ENCODE measurements at places on chromosomes 16 and 17.

DNA sequence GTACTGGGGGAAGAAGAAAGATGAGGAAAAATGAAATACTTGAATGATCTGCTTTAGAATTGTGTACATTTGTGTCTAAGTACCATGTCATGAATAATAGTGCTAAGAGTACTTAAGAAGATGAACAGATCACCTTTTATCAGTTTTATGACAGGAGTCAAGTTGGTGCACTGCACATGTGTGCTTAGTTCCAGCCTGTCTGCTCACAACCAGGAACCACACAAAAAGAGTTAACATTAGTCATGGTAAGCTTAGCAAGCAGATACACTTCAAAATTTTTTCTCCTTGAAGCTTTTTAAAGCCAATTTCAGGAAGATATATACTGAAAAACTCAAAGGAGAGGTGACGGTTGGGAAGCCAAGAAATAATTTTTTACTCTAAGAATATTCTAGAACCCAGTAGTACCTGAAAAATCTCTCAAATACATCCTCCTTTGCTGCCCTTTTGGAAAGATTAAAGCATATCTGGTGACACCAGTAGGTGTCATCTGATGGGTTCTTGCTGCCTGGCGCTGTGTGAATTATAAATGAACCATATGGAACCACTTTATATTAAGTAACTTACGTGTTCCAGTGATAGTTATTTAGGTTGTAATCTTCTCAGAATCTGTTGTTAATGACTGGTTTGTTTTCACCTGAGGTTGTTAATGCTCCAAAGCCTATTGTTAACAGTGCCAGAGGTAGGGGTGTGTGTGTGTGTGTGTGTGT, 93.4 kb downstream of the MSI2 start:
- no peak for DNase-seq

DNA sequence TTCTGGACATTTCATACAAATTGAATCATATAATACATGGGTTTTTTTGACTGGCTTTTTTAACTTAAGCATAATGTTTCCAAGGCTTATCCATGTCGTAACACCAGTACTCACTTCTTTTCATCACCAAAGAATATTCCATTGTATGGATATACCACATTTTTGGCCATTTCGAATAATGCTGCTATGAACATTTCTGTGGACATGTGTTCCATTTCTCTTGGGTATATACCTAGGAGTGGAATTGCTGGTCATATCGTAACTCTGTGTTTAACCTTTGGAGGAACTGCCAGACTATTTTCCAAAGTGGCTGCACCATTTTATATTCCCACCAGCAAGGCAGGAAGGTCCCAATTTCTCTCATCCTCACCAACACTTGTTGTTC, 46.0 kb upstream of the WSB1 start:
- DNase-seq: no peak

DNA sequence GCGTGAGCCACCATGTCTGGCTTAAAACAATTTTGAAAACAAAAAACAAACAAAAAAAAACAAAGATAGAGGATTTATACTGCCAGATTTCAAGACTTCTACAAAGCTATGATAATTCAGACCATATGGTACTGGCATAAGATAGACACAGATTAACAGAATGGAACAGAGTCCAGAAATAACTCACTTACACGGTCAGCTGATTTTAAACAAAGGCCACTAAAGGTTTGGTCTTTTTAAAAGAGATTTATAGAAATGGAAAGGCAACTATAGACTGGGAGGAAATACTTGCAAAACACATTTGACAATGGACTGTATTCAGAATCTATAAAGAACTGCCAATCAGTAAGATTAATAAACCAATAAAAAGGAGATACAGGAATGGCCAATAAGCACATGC, 48.6 kb upstream of the MNT start:
- no peak for DNase-seq

DNA sequence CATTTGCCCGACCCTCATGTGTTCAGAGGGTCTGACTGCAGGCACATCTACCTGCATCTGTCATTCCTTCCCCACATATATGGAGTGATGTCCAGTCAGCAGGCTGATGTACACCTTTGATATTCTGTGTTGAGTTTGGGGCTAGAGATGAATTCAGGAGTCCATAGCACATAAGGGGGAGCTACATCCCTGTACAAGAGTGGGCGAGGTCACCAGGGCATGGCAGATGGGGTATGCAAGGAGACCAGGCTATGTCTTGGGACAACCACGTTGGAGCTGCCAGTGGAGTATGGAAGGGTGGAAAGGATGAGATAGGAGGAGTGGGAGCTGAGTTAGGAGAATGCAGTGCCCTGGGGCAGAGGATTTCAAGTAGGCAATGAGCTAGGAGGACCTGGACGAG, 15.0 kb downstream of the SMPD3 start:
- no peak for DNase-seq

- DNase-seq: no peak
These were observed 20.5 kb downstream of the CLEC16A start for GRCh38 chr16:10964891-10965326.

DNA sequence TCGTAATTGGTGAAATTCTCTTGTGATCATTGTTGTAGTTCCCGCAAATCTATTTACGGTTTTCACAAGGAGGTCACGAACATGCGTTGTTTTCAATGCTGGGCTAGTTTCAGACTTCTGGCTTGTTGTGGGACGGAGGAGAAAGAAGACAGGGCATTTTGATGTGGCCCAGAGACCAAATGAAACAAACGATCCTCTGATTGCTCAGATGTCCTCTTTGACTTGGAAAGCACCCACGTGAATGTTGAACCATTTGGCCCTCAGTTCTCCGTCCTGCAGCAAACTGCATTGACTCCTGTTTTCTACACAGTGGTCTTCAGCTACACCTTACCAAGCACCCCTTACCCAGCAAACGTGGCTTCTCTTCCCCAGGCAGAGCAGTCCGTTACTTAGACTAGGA, 391.0 kb downstream of the WWOX start:
- no peak for DNase-seq

- DNase-seq: no peak
These were observed 105.2 kb downstream of the RPTOR start for GRCh38 chr17:80649672-80650330.

DNA sequence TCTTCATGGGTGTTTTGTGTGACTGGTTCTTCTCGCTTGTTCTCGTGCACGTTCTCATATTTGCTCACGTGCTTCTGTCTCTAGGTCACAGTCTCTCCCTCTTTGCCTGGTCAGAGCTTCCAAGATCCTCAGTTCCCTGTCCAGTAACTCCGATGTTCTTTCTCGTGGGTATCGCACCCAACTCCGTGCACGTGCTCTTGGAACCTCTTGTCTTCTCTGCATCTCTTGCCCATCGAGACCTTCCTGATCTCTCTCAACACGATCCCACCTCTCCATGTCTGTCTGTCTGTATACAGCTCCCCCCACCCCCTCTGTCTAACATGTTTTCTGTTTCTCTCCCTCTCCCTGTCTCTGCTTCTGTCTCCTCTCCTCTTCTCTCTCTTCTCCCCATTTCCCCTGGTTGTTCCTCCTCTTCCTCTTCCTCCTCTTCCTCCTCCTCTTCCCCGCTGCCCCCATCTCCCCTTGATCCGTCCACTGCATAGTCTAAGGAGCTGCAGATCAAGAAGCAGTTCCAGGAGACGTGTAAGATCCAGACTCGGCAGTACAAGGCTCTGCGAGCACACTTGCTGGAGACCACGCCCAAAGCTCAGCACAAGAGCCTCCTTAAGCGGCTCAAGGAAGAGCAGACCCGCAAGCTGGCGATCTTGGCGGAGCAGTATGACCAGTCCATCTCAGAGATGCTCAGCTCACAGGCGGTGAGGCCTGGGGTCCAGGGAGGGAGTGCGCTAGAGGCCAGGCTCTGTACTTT, 6.1 kb downstream of the HIRIP3 start:
- no peak for DNase-seq

- DNase-seq: no peak
These were observed 42.4 kb upstream of the GNG13 start for GRCh38 chr16:842711-843560.

- DNase-seq: no peak
These were observed 7.7 kb upstream of the DHRS13 start for GRCh38 chr17:28910534-28910933.

DNA sequence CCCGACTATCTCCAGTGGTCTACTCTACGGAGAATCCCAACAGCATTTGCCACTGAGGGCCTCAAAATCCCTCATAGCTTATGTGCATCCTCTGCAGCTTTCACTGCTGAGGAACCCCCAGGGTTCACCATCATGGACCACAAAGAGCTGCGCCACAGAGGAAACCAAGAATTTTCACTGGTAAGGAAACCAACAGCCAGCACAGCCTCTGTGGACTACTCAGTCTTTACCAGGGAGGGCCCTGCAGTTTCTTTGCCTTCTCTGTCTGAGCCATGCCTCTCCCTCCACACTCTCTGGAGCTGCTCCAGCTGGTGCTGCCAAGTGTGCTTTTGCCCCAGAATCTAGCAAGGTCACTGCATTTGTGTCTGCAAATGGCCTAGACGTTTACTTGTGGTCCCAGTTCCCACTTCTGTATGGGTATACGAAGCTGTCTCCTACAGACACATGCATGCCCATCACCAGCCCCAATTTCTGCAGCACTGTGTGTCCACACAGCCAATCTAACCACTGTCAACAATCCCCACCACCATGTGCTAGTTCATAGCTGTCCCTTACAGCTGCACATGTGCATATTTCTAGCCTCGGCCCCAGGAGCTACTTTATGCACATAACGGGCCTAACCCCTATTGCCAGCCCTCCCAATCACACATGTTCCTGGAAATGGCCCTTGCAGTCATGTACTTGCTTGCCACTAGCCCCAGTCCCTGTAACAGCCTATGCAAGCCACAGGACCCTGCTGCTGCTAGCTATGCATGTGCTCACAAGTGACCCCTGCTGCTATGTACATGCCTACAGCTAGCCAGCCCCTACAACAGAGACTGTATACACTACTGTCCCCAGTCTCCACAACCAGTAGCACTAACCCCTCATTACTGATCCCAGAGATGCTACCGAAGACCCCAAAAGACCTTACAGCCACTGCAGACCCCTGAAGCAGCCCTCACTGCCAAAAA, 1437.4 kb downstream of the CDH11 start:
- DNase-seq: no peak

- peak; percentile 32 for DNase-seq
These were observed 684 bp downstream of the YPEL2 start for GRCh38 chr17:59331929-59332748.

DNA sequence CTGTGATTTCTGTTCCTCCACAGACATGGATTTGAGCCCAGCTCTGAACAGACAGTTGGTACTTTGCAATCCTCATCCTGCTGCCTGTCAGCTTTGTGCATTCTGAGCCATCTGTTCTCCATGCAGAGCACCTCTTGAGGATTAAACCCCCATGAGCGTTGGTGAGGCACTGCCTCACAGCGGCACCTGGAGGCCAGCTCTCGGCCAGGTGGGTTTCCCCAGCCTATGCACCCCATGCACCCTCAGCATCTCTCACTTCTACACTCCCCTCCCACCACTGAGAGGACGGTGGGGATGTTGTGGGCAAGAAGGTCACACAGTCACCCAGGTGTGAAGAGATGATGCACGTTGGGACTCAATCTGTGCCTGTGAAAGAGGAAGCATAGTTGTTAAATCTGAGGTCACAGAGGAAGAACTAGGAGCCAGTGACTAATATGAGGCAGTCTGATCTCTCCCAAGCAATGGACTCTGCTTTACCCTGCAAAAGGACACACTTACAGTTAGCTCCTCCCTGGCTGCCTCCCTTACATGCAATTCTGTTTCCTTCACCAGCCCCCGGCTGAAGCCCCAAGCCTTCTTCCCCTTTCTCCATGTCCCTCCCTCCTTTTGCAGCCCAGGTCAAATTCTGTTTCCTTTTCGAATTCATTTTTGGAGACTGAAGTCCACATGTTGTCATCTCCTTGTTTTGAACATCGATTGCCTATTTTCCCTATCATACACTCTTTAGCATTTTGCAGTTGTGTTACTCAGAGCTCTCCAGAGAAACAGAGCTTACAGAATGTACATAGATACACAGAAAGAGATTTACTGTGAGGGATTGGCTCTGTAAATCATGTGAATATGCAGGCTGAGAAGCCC, 58.5 kb downstream of the HS3ST3B1 start:
- DNase-seq: peak; percentile 44

GRCh38 chr16:77306075-77306474, 106.9 kb downstream of the SYCE1L start:
- no peak for DNase-seq

DNA sequence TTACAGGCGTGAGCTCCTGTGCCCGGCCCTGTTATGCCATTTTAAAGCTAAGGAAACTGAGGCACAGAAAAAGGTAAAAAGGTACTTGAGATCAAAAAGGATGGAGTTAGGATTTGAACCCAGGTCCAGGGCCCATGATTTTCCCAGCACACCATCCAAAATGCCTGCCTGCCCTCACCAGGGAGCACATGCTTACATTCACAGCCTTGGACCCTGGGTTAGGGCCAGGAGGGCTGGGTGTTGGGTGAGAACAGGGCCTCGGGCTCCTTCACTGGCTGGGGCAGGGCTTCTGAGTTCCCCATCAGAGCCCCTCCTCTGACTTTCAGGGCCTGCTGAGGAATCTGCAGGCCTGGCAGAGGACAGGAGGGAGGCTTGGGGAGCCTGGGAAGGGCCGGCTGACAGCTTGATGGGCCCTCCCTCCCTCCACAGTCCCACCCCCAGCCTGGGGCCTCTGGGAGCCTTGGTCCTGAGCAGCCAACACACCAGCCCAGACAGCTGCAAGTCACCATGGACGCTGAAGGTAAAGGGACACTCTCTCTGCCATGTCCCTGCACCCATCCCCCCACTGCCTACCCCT, at the start of gene QPRT:
Gene QPRT, plus strand, starts transcription at position 490 of the 577 bp plus-strand sequence. Its CDS starts 18 bp downstream, at position 508.
- DNase-seq: peak; percentile 73

DNA sequence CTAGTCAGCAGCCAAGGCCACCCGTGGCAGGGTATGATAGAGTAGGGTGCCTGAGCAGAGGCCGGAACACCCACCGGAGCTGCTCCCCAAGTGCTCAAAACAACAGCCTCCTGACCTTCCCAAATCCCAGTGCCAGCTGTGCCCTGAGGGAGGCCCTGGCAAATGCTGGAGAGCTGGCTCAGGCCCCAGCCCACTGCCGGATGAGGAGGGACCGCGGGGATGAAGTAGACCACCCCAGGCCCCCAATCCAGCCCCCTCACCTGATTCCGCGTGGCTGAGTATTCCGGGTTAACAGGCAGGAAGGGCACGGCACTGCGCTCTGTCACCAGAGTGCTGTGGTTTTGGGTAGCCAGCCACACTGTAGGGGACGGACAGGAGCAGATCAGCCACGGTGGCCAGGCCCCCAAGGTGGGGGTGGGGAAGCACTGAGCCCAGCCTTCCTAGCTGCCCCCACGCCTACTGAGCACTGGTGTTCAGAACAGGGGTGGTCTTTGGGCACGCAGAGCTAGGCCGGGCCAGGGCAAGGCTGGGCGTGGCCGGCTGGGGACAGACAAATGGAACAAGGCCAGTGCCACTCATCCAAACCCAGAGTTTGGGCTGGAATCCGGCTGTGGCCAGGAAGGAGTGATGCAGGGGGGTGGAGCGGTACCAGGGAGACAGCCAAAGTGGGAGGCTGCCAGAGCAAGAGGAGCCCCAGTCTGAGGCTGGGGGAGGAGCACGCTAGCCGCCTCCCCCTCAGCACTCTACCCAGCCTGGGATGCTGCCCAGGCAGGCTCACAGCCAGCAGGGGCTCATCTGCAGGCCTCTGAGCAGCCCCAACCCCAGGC, 9.1 kb downstream of the TP53I13 start:
- DNase-seq: no peak

GRCh38 chr17:78826836-78827509, 13.6 kb downstream of the USP36 start:
- DNase-seq: no peak

- DNase-seq: no peak
These were observed 142.8 kb downstream of the PRKCA start for GRCh38 chr17:66445229-66445628.

GRCh38 chr16:11169641-11170040, 86.4 kb downstream of the SOCS1 start:
- no peak for DNase-seq

Data from GM12892 (cell line).